Stimulated activated CD4-positive, alpha-beta T cell treated with anti-CD3 and anti-CD28 coated beads, TNF-alpha, amount 100 ng/mL, for 1 hour (primary cell): ENCODE measurements at places on chromosomes 6 and 20.

GRCh38 chr6:118650582-118651281, 659 bp downstream of the CEP85L start:
- no peak for DNase-seq

- DNase-seq = no peak
Measured at GRCh38 chr6:135672256-135672655, 174.7 kb upstream of the AHI1 start.

DNA sequence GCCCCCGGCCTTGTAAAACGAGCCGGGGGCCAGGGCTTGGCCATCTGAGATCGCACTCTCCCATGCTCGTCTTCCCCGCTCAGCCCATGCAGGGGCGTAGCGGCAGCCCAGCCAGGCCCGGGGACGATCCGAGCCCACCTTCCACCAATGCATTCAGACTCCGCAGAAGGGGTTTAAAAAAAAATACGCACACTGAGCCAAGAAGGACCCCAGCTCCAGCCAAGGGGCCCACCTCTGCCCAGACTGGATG, 320 bp downstream of the GSTA4 start:
- DNase-seq = peak; percentile 12

- DNase-seq = no peak
Measured at GRCh38 chr6:117018771-117019170, 141.7 kb downstream of the RFX6 start.

- no peak for DNase-seq
Measured at GRCh38 chr6:131642987-131643611, 6.0 kb downstream of the ENPP3 start.

DNA sequence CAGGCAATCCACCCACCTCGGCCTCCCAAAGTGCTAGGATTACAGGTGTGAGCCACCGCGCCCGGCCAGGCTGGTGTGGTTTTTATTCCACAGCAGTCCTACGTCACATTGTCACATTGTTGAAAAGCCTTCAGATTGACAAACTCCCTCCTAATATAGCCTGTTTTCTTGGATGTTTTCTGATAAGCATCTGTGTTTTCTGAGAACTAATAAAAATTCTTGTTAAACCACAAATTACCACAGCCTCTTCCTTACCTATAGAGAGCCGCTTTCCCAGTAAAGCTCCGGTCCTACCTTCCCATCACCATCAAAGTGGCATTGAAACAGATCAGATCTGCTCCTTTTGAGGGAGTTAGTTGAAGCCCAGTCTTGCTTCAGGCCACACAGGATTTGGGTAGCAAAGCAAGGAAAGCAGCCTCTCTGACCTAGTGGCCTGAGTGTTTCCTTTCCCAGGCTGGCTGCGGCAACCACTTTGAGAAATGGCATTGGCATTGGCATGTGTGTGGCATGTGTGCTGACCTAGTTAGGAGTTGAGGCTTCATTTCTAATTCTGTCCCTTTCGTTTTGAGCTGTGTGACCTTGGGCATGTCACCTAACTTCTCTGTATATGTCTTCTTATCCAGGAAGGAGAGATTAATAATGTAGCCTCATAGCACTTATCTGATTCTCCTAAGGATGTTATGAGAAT, 1.7 kb upstream of the PKIG start:
- no peak for DNase-seq

DNA sequence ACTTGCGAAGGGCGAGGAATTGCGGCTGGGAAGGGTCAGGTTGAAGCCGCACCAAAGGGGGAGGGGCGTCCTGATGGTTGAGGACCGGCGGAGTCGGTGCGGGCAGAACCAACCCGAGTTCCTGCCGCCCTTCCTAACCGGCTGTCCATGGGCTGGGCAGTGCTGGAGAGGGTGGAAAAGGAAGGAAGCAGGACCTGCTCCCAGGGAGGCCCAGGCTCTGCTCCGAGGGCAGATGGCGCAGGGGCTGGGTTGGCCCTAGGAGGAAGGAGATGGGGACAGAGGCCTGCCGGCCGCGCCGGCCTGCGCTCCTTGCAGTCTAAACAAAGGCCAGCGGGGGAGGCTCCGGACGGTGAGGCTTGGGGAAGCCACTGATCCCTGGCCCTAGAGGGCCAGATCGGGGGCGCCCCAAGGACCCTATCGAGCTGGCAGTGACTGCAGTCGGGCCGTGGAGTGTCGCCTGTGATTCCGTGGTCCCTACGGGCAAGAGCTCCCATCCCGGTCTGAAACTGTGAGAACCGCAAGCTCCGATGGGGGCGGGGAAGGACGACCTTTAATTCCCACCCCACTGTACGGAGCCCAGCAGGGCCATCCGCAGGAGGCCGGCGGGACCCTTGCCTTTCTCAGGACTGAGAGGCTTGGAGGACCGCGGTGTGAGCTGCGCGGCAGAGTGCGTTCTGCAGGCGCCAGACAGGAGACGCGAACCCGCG, 39.4 kb downstream of the YTHDF1 start:
- DNase-seq = no peak

GRCh38 chr20:59932616-59933295, 681 bp downstream of the SYCP2 start:
- no peak for DNase-seq

DNA sequence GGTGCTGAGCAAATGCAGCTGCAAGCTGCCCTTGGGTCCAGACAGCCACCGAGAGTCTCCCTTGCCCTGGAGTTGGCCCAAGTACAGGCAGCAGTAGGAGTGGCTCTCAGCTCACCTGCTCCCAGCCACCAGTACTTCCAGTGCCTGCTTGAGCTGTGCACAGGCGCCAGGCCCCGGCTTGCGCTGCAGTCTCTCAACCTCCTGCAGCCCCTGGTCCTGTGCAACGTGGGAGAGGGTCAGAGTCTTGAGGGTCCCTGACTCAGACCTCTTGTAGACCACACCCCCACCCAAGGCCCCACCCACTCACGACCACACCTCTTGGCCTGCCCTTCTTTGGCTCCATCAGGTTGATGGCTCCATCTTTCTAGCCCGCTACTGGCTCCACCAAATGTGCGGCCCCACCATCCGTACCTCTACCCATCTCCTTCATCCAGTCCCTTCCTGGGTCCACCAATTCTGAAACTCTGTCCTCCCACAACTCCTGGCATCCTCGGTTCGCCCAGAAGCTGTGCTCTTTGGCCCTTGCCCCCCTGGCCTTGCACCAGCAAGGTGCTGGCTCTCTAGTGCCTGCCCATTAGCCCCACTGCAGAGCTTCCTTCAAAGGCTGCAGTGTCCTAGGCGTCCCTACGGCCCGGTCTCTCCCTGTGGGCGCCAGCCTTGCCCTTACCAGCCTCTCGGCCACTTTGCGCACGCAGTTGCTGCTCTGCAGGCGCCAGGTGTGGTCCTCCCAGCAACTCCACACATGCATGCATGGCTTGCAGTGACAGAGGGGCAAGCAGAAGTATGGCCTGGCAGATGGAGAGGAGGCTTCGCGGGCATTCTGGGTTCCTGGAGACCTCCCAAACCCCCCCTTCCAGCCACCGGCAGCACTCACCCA, 16.5 kb upstream of the SPAG4 start:
- DNase-seq = no peak

DNA sequence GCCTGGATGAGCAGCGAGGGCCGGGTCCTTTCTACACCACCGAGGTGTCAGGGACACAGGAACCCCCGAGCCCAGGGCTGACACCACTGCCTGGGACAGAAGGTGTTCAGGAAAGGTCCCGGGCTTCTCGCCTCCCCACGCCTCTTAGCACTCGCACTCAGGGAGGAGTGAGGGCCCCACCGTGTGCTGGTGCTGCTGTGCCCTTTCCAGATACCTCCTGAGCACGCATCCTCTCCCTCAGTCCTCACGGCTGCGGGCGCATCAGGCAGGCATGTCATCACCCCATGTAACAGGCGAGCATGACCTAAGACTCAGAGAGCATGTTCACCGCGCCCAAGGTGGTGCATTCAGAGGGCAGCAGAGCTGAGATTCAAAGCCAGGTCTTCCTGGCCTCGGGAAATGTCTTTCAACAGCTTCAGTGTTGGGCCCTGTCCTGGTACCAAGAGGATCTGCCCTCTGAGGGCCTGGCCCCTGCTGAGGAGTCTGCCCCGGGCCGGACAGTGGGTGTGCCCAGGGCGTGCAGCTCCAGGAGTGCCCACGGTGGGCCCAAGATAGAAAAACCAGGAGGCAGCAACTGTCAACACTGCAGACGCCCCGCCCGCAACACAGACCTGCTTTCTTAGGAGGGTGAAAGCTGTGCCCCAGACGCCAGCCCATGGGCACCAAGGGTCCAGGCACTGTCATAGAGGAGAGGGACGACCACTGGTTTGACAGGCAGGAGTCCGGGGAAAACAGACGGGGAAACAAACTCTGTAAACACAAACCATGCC, 29.2 kb downstream of the TGM2 start:
- no peak for DNase-seq

DNA sequence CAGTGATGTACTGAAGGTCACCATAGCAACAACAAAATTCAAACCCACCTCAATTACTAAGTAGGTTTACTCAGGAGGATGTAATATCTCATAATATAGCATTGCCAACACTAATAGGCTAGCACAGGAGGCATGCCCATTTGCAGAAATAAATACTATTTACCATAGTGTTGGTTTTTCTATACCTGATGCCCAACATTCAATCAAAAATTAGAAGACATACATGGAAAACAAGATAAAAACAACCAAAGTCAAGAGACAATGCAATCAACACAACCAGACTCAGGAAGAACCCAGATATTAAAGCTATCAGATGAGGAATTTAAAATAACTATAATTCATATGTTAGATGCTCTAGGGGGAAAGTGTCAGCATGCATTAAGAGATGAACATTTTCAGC, 14.3 kb upstream of the TXNDC5 start:
- DNase-seq = no peak

DNA sequence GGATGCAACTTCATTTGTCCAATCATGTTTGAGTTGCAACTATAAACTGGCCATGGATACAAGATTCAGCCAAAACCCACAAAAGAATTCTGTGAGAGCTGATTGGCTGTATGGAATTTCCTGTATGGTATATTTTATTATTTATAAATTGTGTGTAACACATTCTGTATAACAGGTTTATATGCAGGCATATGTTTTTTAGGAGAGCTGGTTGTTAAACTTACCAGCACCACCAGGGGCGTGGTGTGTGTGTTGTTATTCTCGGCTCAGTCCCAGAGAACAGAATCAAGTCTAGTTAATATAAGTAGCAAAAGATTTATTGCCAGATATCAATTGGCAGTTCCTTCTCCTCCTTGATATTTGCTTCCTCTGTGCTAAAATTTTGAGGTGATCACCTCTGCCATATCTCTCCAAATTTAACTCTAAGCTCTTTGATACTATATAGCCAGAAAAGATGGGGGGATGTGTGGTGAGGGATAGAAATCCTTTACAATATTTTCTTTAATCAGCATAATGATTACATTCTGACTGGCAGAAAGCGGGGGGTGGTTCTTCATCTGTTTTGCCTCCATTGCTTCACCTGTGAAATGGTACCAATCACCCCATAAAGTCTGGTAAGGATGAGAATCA, 22.9 kb downstream of the CNBD2 start:
- no peak for DNase-seq

DNA sequence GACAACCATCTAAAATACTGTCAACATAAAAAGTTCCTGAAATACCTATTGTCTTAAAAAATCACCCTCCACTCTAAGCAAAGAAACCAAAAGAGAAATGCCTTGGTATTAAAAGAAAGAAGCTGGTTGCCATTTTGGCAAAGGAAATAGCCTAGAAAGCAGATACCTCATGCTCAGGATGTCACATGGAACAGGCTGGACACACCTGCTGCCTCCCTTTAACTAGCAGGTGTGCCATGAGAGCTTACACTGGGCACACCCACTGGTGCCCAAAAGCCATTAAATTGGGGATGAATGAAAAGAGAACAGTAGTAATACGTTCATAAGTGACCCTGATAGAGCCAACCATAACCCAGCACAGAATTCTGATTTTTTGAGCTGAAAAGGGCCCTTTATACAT, 1.5 kb downstream of the SLC23A2 start:
- DNase-seq = no peak

DNA sequence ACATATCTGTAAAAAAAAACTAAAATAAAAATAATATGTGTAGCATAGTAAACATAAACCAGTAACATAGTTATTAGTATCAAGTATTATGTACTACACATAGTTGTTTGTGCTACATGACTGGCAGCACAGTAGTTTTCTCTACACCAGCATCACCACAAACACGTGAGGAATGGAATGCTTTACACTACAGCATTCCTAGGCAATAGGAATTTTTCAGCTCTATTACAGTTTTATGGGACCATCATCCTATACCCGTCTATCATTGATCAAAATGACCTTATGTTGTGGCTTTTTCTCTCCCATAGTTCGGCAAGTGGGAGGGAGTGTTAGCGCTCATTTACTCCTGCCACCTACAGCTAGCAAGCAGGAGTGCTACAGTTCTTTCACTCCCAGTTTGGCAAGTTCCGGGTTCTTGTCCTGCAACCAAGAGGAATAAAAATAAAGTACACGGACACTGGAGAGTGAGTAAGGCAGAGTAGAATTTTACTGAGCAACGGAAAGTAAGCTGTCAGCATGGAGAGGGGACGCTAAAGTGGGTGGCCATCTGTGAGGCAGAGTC, 196.8 kb upstream of the HSF2 start:
- DNase-seq = no peak

DNA sequence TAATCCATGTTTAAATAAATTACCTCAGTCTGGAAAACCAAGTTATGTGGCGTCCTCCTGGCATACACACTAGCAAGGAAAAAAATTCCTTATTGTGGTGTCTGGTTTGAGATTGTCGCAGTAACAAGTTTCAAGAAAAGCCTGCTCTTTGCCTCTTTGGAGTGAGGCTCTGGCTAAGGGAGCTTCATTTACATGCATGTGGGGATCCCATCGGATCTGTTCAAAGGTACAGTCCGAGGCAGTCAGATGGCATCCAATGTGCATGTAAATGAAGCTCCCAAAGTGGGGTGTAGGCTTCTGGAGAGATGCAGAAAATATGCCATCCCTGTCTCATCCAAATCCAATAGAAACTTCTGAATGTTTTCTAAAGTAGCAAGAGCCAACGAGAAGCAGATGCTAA, 199.5 kb upstream of the FBXL4 start:
- no peak for DNase-seq

DNA sequence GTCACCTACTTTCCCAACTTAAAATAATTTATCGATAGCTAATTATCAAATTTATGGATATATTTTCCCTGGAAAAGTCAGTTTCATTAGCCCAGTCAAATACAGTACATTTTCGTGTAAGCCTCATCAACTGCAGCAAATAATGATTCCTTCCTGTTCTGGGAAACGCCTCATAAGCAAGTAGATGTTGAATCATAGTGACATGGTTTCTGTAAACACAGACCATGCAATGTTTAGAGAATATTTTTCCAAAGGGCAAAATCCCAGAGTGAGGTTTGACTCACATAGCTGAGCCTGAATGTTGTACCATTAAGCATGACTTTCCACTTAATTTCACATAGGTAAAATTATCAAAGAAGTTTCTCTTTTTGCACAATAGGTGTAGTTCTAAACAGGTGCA, 16.7 kb upstream of the VNN1 start:
- DNase-seq = no peak

GRCh38 chr6:56715741-56716140, 73.1 kb upstream of the DST start:
- DNase-seq = no peak

- DNase-seq = no peak
Measured at GRCh38 chr6:168515376-168515775, 74.4 kb downstream of the SMOC2 start.
